ENCODE measurements at places on chromosomes 16 and 17. TPM values are rescaled to one million over a fixed set of nuclear protein-coding genes. Genes with fewer than 3 reads are reported as not detected.

Gene TVP23C
- total RNA-seq: 13.8 TPM

Gene ABCA6
- 15.6 TPM for total RNA-seq

Gene AATK
- total RNA-seq: 14.2 TPM

Gene DRC3
- 6.7 TPM for total RNA-seq

Gene FBXL16
- 0.78 TPM for total RNA-seq

Gene ZNF500
- 23.4 TPM for total RNA-seq

Gene TRIM72
- total RNA-seq: 0.06 TPM

Gene TEKT1
- total RNA-seq: not detected

Gene HOXB6
- total RNA-seq: 2.0 TPM

Gene ANKFY1
- total RNA-seq: 57.5 TPM

Gene ITGAX
- total RNA-seq: 16.1 TPM

Gene GPRC5C
- total RNA-seq: 148 TPM

Gene ERBB2
- total RNA-seq: 202 TPM

Gene MT3
- 1.4 TPM for total RNA-seq

Gene RNF222
- total RNA-seq: not detected

Gene TPSD1
- total RNA-seq: 0.69 TPM

Gene TBC1D28
- total RNA-seq: not detected

Gene MT1G
- total RNA-seq: 55.2 TPM

Gene ALDH3A1
- 3.4 TPM for total RNA-seq

Gene CA5A
- 0.14 TPM for total RNA-seq

Gene GNGT2
- total RNA-seq: 3.4 TPM

Gene GAA
- 105 TPM for total RNA-seq
